ENCODE measurements at places on chromosomes 1 and 21. TPM values are rescaled to one million over a fixed set of nuclear protein-coding genes. Genes with fewer than 3 reads are reported as not detected.

Gene CFAP141
- total RNA-seq, result not detected

Gene RORC
- 0.26 TPM for total RNA-seq

Gene TRABD2B
- under 0.01 TPM for total RNA-seq

Gene MMEL1
- total RNA-seq, result 0.13 TPM

Gene SLC44A5
- total RNA-seq, result under 0.01 TPM

Gene STPG1
- total RNA-seq, result 6.8 TPM

Gene ATP5PF
- total RNA-seq, result 34.5 TPM

Gene KCNJ10
- not detected for total RNA-seq

Gene WNT9A
- 7.3 TPM for total RNA-seq

Gene C1orf226
- total RNA-seq, result 0.26 TPM

Gene RNF223
- 14.6 TPM for total RNA-seq

Gene FMN2
- total RNA-seq, result not detected

Gene PAQR6
- 1.3 TPM for total RNA-seq

Gene ESPN
- 8.4 TPM for total RNA-seq

Gene DRAXIN
- not detected for total RNA-seq

Gene SLC39A1
- 108 TPM for total RNA-seq

Gene OR14C36
- not detected for total RNA-seq

Gene GBP6
- 67.2 TPM for total RNA-seq

Gene MSH4
- 0.51 TPM for total RNA-seq

Gene PEAR1
- 1.8 TPM for total RNA-seq

Gene LCE3E
- total RNA-seq, result not detected

Gene BECN2
- not detected for total RNA-seq

Gene ZNF648
- total RNA-seq, result not detected

Gene RAB25
- total RNA-seq, result 83.7 TPM

Gene ANGPTL7
- not detected for total RNA-seq

Gene GLUL
- 344 TPM for total RNA-seq

Gene CFHR3
- total RNA-seq, result not detected

Gene CHIA
- total RNA-seq, result not detected

Gene TPTE
- not detected for total RNA-seq

Gene KLHDC7A
- total RNA-seq, result under 0.01 TPM

Gene MARK1
- 10.4 TPM for total RNA-seq

Gene NECTIN4
- 108 TPM for total RNA-seq

Gene OR2T12
- total RNA-seq, result not detected

Gene CCDC27
- total RNA-seq, result not detected

Gene SDF4
- total RNA-seq, result 68.2 TPM

Gene SIKE1
- total RNA-seq, result 90.5 TPM
